ENCODE measurements at places on chromosomes 7 and 10.
A peak's percentile ranks its signal among the peaks of the same experiment; 100 is the strongest.

- no peak for DNase-seq
Measured at GRCh38 chr7:24216576-24217125, 67.3 kb upstream of the NPY start.

DNA sequence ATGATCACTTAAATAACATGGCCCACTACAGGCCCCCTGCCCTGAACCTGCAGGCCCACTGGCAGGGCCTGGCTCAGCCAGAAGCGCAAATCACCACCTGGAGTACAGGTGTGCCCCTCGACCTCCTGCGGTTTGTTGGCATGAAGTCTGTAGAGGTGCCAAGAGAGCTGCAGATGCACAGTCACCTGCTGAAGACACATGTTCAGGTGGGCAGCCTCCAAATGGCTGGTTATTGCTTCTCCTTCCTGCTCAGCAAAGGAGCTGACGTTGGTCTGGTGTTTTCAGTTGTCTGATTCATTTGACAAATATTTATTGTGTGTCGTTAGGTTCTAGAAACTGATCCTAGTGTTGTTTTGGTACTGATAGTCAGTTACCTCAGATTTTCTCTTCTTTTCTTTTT is 29.0 kb downstream of the DHTKD1 start:
- no peak for DNase-seq

GRCh38 chr10:35927990-35928488 is 285.9 kb upstream of the FZD8 start:
- DNase-seq, result no peak

DNA sequence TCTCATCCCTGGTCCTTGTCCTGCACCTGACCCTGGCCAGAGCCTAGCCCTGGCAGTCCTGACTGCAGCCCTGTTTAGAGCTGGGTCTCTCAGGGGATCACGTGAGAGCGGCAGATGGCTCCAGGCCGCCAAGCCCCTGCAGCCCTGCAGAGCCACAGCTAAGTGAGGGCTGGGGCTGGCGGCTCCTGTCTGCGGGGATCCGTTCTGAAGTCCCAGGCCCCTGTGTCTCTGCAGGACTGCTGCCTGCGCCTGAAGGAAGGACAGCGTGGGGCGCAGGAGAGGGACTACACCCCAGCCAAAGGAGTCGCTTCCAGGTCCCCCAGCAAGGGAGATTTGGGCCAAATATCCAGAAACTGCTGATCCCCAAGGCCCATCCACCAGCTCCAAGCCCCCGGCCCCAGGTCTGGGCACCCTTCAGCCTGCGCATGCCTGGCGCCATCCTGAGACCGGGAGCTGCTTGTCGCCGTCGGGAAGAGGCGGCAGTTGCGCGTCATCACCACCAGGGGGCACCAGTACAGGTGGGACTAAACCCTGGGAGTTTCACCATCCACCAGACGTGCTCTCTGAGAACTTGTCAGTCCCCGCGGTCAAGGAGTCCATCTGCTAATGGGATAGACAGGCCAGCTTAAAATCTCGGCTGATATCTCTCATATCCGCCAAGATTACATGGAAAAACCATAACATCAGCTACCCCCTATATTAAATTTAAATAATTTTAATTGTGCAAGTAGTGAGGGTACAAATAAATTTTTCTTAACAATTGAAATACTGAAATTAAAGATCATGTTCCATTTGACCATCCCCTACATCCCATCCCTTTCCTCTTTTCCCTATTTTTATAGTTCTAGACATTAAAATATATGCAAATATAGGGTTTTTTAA is 25.1 kb upstream of the GHRHR start:
- DNase-seq, result peak; percentile 34

DNA sequence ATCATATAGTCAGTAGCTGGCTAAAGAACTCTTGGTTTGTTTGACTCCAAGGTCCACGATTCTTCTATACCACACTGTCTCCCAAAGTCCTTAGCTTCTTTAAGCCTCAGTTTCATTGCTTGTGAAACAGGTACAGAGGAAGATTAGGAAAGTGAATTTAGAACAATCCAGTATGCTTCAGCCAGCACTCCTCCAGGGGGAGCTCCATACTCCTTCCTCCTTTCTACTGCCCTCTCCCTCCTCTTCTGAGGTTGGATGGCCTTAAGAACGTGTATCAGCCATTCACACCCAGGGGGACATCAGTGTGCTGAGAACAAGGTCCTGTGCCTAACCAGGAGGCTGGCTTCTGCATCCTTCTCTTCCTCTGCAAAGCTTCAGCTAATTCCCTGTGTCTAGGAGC is 54.8 kb upstream of the CALD1 start:
- DNase-seq, result no peak

DNA sequence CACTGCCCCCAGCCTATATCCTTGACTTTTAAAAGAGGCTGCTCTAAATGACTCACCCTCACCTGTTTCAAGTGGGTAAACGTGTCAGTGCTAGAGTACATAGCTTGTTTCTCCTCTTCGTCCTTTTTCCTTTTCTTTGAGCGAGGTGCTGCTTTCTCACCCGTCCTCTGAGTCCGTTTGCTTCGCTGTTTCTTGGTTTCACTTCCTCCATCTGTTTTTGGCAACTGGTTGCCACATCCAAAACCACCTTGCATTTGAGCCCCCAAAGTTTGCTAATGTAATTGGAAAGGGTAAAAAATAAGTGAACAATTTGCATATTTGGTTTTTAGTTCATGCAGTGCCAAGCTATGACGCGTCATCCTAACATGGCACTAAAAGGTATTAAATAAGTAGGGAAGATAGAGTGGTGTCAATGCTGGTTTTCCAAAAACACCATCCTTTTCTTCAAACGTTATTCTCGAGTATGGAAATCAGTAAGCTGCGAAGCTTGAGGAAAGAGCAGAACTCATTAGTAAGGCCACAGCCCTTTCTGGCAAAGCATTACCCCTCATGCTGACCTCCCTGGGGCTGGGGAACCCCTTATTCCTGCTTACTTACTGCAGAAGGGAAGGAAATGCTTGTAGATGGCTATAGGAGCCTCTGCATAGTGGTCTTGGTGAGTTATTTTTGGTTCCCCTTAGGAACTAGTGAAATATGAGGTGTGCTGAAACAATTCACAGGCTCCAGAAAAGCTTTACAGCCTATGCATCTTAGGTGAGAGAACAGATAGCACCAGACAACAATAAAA is 133.5 kb downstream of the GALNT11 start:
- no peak for DNase-seq

DNA sequence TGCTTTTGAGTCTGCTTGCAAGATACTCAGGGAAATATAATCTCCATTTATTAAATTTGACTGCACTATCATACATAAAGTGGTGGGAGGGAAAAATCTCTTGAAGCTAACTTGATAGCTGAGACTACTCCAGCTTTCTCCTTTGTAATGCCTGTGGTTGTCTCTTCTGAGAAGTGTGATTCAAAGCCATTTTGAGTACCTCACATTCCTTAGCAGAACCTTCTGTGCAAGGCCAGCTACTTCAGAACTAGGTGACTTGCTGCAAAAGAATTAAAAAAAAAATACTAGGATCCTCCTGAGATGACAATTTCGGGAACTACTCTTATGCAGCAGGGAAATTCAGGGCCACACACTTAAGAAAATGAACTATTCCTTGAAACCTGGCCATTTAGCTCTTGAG is 294.8 kb downstream of the MDFIC start:
- DNase-seq, result no peak

GRCh38 chr10:99938563-99938962 is 71.2 kb downstream of the DNMBP start:
- no peak for DNase-seq

DNA sequence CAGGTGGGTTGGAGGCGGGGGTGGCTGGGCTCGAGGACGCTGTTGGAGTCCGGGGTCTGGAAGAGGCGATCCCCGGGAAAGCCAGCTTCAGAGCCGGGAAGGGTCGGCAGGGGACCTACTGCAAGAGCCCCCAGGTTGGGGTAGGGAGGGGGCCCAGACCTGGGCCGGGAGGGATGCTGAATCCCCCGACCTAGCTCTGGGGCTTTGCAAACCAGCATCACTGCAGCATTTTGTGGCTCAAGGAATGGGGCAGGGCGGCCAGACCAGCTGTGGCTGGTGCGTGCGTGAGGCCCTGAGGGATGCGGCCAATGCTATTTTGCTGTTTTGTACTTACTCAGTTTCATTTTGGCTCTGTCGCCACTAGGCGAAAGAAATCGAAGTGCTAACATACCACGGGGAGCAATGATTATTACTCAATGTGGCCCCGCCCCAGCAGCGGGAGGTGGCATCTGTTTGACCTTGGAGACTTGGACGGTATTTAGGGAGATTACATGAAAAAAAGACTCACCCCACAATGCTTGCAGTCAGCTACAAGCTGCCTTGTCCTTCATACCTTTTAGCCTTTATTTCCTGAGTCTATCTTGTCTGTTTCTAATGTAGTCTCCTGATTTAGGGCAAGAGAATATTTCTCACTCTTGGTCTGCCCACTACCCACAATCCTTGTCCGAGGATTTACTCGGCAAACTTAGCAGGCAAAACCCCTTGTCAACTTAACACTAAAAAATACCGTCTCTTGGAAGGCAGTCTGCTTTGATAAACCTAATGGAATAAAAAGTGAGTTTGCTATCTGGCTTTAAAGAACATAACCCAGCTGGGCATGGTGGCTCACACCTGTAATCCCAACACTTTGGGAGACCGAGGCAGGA is 16.2 kb downstream of the HSPB1 start:
- peak; percentile 38 for DNase-seq

- DNase-seq, result no peak
Measured at GRCh38 chr10:4018054-4018511, 233.1 kb upstream of the KLF6 start.

DNA sequence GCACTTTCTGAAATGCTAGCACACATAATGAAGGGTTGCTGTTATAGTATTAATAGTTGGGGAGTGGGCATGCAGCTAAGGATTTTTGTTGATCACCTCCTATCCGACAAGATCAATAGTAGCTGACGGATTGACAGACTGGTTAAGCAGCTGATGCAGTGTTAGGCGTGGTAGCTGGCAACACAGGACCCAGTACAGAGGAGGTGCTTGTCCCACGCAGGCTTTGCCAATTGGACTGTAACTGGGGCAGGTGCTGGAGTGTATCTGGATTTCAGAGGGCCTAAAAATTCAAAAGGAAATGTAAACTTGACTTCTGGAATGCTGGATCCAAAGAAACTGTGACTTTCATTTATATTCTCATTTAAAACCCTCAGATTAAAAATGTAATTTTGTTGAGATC is 340.9 kb downstream of the SORCS3 start:
- no peak for DNase-seq

DNA sequence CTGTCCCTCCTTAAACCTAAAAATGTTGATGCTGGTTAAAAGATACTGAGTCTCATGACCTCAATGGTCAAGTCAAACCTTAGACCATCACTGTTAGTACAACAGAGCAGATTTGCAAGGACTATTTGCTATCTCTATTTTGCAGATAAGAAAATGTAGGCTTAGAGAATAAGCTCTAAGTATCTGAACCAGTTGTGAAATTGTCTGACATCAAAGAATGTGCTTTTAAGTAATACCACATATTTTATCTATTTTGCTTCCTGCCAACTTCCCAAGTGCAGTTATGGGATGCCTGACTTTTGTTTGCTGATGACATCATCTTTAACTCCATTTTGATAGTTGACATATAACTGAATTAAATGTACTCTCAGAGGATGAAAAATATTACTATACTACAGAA is 83.6 kb upstream of the TMEM106B start:
- DNase-seq, result no peak

DNA sequence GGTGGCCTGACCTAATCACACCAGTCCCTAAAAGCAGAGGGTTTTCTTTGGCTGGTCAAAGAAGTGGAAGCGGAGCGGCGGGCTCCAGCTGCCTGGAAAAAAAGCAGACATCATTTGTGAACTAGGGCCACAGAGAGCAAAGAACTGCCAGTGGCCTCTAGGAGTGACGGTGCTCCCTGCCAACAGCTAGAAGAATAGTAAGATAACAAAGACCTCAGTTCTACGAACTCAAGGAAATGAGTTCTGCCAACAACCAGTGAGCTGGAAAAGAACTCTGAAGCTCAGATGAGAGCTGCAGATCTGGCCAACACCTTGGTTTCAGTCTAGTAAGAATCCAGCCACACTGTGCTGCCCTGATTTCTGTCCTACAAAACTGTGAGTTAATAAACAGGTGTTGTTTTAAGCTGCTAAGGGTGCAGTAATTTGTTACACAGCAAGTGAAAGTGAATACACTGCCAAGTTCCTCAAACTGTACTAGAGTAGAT is 178.0 kb downstream of the SRPK2 start:
- DNase-seq, result no peak

- DNase-seq, result no peak
Measured at GRCh38 chr7:46927131-46927810, 654.6 kb downstream of the TNS3 start.

DNA sequence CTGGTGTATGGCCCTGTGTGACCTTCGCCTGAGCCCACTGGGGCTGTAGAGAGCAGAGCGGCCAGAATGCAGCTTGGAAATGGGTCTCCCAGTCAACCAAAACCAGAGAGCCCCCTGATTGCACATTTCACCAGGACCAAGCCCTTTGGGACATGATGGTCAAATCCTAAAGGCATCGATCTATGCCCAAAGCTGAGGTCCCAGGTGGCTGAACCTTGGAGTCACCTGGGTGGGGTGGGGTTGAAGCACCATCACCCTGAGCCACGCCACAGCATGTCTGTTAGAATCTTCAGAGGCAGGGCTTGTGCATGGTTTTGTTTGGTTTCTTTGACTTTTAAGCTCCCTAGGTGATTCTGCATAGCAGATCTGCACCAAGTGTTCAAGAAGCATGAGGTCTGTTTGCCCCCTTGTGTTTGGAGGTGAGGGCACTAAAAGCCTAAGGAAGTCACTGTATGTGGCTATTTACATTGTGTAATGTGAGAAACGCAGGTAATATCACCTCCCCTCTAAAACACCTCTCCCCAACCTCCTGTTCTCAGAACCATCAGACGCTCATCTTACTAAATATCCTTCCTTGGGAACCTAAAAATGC is 9.6 kb downstream of the PKD1L1 start:
- no peak for DNase-seq

- DNase-seq, result no peak
Measured at GRCh38 chr7:831596-832166, 595 bp upstream of the SUN1 start.

DNA sequence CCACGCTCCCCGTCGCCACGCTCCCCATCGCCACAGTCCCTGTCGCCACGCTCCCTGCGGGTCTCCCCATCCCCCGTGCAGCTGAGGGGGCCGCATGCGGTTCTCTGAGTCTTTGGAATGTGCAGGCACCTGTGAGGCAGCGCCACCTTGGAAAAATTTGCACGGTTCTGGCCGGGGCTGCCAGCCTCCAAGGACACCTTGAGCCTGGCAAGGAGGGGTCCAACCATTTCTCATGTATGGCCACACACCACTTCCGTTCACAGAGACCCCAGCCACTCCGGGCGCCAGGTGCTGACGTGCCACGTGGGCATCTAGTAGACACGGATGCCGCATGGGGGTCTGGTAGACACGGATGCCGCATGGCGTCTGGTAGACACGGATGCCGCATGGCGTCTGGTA is 70.5 kb upstream of the ADGRA1 start:
- DNase-seq, result no peak

GRCh38 chr7:30493228-30493627 is 11.4 kb downstream of the GGCT start:
- no peak for DNase-seq

GRCh38 chr10:75276069-75276872 is 40.5 kb upstream of the COMTD1 start:
- no peak for DNase-seq

GRCh38 chr10:125057158-125058001 is 103.0 kb downstream of the CTBP2 start:
- DNase-seq, result no peak

- DNase-seq, result no peak
Measured at GRCh38 chr7:73952266-73952665, 75.7 kb upstream of the ELN start.
